ENCODE measurements at places on chromosomes 4 and X. TPM values are rescaled to one million over a fixed set of nuclear protein-coding genes. Genes with fewer than 3 reads are reported as not detected.

Gene PGM2
- total RNA-seq, result 12.8 TPM

Gene POF1B
- total RNA-seq, result under 0.01 TPM

Gene CENPVL2
- 1.7 TPM for total RNA-seq

Gene DAPP1
- total RNA-seq, result 0.25 TPM

Gene LRP2BP
- 4.2 TPM for total RNA-seq
